ENCODE measurements at places on chromosomes 1 and 21.

DNA sequence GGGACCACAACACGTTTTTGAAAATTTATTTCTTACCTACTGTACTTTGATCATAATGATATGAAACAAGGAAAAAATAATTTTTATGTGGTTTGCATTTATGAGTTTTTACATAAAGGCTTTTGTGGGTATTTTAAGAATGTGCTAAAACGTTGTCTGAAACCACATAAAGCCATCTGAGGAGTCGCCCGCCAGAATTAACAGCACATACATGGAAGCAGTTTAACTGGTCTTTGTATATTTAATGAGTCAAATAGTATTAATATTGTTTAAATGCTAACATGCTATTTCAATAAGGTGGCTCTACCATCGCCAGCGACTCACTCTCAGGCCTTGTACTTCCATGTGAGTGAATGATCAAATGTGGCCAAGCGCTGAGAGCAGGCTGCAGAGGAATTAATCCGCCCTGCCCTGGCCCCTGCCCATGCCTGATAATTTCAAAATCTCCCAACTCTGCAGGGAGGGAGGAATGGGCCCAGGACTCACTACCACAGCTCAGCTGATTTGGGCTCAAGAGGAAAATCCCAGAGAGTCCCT, 49.6 kb downstream of the SLC66A1 start:
- peak; percentile 83 for DNase-seq

DNA sequence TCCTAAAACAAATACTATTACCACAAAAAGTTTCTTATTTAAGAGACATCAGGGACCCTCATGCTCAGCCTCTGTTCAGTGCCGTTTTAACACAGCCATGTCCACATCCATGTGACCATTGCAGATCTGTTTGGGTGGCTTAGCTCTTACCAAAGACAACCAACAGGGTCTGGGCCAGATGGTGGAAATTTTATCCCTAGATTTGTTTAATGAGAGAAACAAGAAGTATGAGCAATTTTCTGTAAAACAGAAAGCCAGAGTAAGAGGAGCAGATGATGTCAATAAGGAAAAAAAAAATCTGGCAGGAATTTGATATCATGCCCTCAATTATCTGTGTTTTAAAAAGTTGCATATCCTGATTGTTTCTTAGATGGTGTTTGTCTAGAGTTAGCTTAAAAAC, 299.9 kb downstream of the TM2D1 start:
- no peak for DNase-seq

- DNase-seq, result no peak
Measured at GRCh38 chr1:202056644-202057334, 46.4 kb downstream of the ELF3 start.

GRCh38 chr1:93616996-93617669, 64.5 kb downstream of the BCAR3 start:
- DNase-seq, result no peak

DNA sequence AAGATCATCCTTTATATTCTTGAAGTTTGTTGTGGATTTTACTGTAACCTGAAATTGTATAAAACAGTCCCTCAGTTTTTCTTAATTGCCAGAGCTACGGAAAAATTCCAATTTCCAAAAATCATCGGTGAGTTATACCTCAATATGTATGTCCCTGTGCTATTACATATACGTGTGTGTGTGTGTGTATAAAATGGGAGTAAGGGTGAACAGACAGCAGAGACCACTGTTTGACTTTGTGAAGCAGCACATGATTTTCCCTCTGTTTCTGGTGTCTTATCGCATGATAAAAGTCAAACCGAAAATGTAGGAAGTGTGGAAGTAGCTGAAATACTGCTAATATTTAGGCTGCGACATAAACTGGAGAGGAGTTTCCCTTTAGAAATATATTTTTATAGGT, 1.2 kb downstream of the OR2T1 start:
- peak; percentile 19 for DNase-seq

DNA sequence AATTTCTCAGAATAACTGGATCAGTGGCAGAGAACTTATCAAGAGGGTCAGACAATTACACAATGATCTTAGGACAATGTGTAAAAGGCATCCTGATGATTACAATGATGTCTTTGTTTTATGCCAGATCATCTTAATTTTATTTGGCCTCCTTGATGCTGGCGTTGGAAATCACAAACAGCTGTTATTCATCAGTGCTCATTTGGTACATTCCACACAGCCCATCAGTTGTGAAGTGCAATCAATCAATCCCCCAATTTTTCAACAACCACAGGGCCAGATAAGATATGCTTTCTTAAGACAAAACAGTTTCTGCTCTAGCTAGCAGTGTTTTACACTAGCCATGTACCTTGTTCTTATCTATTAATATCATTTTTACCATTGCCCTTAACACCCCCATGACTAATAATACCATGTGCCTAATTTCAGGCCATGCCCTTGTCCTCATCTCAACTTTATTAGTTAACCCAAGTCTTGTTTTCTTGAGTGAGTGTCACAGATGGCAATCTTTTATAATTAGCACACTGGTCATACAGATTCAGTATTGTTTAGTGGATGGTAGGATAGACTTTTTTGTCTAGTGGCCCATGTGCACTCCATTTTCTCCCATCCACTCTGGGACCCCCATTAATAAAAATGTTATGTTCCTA, 40.8 kb upstream of the COL24A1 start:
- DNase-seq, result no peak

DNA sequence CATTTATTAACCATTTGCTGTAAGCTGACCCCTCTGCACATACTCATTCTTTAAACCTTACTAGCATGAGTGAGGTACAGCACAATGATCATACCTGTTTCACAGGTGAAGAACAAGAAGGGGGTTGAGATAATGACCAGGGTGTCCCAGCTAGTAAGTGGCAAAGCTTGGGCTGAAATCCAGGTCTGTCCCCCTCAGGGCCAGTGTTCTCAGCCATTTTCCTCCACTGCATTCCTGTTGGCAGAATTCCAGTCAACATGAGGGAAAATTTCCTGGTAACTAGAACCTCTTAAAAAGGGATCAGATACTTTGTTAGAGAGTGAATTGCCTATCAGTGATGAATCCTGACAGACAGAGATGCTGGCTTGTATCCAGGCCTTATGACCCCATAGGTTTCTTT, 48.1 kb downstream of the SPATA46 start:
- no peak for DNase-seq

DNA sequence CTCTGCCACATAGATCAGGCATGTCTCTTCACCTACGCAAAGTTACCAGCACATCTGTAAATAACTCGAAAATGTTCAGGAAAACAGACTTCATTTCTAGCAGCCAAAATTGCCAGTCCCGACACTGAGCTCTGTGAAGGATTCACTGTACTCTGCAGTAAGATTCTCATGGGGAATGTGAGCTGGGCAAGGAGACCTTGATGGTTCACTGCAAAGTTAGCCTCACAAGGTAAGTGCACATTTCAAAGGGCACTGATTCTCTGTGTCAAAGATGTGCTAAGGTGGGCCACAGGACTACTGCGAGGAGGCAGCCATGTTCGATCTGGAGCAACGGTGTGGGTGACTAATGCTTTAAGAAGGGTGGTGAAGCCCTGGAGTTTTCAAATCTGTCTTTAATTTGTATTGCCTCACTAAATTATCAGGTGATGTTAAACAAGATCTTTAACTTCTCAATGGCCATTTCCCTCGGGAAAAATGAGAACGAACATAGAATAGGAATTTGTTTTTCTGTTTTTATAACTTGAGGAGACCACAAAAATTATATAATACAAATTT, 25.2 kb downstream of the STPG1 start:
- no peak for DNase-seq

- no peak for DNase-seq
Measured at GRCh38 chr1:150525348-150525747, 9.8 kb downstream of the FALEC start.

DNA sequence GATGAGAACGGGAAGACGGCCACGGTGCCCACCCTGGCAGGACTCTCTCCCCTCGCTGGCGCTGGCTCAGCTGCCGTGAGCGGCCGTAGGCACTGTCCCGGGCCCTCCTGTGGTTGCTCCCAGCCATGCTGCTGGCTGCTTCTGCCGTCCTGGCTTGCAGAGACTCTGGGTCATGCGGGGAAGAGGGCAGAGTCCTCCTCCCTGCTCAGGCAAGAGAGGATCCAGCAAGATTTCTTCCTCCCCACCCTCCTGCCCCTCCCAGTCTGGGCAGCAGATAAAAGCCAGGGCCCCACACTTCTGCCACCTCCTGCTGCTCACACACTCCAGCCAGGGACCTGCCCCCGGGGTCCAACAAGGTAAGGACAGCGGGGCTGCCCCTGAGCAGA, 60.1 kb downstream of the AGPAT3 start:
- DNase-seq, result no peak

DNA sequence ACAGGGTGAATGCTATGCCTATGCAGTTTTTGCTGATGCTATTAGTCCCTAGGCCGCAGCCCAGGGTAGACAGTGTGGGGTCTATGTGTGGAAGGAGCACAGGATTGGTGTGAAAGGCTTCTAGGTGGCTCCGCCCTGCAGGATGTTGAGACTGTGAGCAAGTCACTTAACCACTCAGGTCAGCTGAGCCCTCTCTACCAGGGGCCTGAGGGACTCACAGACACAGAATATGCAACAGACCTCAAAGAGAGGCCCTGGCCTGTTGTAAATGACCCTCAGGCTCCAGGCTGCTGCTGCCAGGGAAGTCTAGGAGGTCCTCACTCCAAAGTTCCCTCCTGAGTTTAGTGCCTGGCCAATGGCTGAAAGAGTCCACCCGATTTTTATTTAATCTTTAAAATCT, 11.0 kb downstream of the NHLH2 start:
- DNase-seq, result no peak

- no peak for DNase-seq
Measured at GRCh38 chr1:168420177-168420576, 123.6 kb downstream of the XCL2 start.

DNA sequence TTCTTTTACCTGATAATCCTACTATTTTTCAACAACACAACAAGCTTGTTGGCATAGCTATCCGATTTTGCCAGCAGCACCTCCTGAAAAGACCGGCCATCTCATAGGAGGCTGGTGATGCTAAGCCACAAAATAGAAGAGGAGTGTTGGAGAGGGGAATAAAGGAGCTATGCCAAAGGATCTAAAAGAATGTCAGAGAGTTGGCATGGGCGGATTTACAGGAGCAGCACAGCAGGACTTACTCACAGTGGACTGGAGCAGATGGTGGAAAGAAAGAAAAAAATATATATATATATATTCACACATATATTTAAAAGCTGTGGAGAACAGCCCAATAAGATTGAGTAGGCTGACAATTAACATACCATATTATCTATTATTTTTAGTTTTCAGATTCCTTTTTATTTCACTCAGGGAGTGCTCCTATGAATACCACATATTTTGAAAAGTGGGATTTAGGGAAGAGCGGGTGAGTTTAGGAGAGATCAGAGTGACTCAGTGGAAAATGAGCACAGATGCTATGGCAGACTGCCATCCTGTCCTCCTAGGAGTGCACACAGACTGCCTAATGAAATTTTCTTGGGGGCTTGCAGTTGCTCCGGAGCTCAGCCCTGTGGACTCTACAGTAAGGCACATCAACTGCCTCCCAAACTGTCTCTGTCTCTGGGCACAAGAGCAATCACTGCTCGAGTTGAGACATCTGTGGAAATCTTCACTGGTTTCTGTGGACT, 394.4 kb upstream of the CHRM3 start:
- no peak for DNase-seq

DNA sequence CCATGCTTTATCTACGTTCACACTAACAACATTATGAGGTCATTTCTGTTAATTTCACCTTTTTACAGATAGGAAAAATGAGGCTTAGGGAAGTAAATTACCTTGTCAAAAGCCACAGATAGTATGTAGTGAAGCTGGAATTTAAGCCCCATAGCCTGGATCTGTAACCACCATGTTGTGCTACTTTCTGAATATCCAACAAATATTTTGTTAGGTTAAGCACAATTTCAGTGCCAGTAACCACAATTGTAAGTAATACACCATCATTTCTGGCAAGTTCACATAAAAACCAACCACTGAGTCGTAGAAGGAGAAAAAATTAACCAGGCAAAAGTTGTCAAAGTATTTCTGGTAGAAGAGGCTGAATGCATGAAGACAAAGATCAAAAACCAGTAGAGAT, 593.1 kb upstream of the CAMK1G start:
- DNase-seq, result no peak

DNA sequence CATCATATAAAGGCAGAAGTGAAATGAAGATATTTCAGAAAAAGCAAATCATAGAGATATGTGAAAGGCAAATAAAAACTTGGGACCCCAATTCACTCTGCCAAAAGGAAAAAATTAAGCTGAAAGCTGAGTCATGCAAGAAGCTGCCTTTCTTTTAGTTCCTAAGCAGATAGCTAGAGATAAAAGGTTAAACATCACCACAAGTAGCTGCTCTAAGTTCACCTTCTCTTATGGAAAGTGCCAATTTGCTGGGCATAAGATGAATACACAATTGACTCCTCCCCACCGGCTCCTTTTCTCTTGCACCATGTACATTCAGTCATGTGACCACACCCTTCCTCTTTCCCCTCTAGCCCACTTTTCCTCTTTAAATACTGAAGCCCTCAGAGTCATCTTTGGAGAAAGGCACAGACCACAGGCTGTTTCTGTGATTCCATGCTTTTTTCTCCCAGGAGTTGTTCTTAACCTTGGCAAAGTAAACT, 5.4 kb upstream of the SUMO3 start:
- no peak for DNase-seq

DNA sequence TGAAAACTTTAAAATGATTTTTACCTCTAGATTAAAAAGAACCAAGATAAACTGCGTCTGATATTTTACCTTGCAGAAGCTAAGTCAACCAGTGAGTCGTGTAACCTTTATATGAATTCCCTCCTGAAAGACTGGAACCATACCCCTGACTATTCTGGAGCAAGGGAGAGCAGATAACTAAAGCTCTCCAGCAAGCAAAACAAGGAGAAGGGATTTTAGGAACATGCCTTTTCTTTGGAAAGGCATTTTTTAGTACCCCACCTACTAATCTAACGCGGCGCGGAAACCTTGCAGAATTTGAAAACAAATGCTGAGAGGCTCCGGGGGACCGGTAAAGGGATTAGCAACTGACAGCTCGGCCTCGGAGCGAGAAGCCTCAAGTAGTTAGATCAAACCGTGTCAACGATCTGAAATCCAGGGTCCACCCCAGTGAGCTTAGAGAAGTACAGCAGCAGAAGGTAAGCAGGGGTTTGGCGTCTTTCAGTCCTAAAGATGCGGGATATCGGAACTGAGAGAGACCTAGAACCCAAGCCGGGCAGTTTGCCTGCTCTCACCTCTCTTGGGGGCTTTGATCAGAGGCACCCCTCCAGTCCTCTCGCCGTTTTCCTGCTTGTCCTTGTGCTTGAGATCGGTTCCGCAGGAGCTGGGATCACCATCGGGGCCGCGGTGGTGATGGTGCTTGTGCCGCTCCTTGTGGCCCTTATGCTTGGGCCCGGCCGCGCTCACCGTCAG, 954 bp downstream of the RSBN1 start:
- peak; percentile 22 for DNase-seq
